Lower leg skin (tissue), 4 donors: ENCODE measurements at places on chromosomes 5 and 9. TPM values are rescaled to one million over a fixed set of nuclear protein-coding genes. Genes with fewer than 3 reads are reported as not detected.

Gene PSMB7
- total RNA-seq, result 187 TPM

Gene TMC1
- 0.46 TPM for total RNA-seq

Gene PCDH1
- total RNA-seq, result 85.1 TPM

Gene NME5
- total RNA-seq, result not detected

Gene GRXCR2
- 0.69 TPM for total RNA-seq

DNA sequence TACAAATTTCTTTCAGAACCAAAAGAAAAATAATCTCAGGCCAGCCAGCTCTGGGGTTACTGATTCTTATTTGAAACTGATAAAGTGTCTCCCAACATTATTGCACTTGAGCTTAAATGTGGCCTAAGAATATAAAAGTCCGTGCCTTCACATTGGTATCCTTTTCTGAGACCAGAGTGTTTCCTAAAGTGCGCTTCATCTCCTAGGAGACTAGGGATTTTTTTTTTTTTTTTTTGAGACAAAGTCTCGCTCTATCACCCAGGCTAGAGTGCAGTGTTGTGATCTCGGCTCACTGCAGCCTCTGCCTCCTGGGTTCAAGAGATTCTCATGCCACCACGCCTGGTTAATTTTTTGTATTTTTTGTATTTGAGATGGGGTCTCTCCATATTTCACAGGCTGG, 23.6 kb upstream of the KCNIP1 start:
- DNase-seq, result no peak

GRCh38 chr5:178323541-178323865, 90.9 kb upstream of the PHYKPL start:
- DNase-seq, result no peak

GRCh38 chr5:172530878-172531703, 76.8 kb upstream of the SH3PXD2B start:
- DNase-seq, result peak; percentile 8

Gene MEIKIN
- total RNA-seq, result not detected

DNA sequence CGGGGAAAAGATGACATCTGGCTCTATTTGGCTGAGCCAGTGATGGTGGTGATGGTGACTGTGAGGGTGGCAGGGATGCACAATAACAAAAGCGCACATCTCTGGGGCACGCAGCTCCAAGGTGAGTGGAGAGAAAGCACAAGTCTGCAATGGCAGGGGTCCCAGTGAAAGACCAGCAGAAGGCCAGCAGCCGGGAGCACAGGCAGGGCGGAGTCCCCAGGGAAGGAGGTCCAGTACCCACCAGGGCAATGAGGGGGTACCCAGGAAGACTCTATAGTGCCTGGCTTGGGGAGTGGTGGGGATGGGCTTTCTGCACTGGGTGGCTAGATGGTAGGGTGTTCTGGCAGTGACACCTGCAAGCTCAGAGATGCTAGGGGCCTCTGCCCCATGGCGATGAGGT, 69.4 kb downstream of the AK8 start:
- no peak for DNase-seq

DNA sequence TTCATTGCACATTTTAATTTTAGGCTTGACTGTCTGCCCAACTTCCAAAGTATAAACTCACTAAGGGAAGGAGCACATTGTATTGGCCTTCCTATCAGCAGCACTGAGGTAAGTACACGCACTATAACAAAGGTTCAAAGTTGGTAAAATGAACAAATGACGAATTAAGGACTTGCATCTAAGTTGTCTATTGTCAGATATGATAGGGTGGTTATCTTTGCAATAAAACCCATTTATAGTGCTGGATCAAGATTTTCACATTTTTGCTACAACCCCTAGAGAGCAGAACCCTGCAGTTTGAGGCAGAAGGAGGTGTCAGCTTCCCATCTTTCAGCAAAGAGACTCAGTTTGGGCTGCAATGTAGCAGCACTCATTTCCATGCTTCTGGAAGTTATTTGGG, 5.1 kb downstream of the HOMER1 start:
- no peak for DNase-seq

- DNase-seq, result no peak
These were observed 78.7 kb upstream of the PLEKHG4B start for GRCh38 chr5:13234-13633.

DNA sequence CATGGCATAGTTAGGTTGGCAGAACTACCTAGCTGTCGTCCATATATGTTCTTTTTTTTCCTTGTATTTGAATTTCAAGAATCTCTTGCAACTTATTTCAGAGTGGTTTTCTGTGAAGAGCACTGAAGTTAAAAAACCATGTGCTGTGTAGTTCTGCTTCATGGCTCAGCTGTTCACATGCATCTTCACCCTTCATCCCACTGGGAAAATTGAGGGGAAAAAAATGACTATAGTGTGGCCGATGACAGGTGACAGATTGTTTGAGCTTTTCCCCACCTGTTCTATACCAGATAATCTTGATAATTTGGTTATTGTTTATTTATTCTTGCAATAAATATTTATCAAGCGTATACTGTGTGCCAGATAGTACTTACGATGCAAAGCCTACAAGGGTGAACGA, 77.8 kb downstream of the AOPEP start:
- DNase-seq, result no peak

DNA sequence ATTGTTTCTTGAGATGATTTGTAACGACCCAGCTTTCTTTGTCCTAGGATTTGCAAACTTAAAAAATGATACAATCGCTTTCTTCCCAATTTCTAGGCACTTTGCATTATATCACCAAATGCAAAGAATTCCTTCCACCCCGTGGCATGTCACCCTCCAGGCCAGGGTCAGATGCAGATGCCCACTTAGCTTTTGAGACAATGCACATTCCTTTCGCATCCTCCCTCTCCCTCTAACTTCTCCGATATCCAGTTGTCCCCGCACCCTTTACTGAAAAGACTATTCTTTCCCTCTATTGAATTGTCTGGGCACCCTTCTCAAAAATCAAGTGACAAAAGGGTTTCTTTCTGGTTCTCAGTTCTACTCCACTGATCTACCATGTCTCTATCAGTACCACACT, 17.3 kb downstream of the RNF130 start:
- no peak for DNase-seq
